Renal cortex interstitium (tissue), 15 donors: ENCODE measurements at places on chromosomes 4 and X. TPM values are rescaled to one million over a fixed set of nuclear protein-coding genes. Genes with fewer than 3 reads are reported as not detected.

DNA sequence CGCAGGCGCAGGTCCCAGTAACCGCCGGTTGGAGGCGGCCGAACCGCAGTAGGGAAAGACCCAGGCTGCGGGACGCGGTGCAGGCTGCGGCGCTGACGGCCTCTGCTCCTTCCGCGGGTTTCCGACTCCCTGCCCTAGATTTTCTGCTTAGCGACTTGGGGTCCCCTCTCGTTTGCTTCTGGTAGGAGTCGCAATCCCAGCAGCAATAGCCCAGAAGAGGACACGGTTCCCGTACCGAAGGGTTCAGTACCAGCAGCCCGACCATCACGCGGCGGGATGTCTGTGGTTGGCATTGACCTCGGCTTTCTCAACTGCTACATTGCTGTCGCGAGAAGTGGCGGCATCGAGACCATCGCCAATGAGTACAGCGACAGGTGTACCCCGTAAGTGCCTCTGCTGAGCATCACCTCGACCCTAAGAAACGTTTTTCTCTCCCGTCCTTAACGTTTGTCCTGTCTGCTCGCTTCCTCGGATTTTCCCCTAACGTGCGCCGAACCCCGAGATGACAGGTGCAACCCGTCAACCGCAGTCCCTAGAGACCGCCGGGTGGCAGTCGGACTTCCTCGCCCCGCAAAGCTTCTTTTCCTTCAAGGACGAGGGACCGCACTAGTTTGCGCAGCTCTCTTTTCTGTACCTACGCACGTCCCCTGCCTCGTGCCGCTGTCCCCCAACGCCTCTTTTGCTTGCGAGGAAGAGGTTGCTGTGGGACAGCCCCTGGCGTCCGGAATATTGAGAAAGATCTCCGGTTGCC, at the start of gene HSPA4L:
HSPA4L (plus strand) TSS at position 48 of the 751 bp plus-strand sequence; CDS start at position 277, 229 bp downstream.
- peak; percentile 29 for DNase-seq

- no peak for DNase-seq
These were observed 3.2 kb downstream of the ACOX3 start for GRCh38 chr4:8437281-8437680.

Gene PPA2
- 96.4 TPM for polyA plus RNA-seq

GRCh38 chr4:172978848-172979247, 189.8 kb upstream of the GALNT7 start:
- no peak for DNase-seq

- DNase-seq, result no peak
These were observed 8.0 kb upstream of the DHRSX start for GRCh38 chrX:2508648-2509335.

Gene ATOH1
- polyA plus RNA-seq, result not detected

DNA sequence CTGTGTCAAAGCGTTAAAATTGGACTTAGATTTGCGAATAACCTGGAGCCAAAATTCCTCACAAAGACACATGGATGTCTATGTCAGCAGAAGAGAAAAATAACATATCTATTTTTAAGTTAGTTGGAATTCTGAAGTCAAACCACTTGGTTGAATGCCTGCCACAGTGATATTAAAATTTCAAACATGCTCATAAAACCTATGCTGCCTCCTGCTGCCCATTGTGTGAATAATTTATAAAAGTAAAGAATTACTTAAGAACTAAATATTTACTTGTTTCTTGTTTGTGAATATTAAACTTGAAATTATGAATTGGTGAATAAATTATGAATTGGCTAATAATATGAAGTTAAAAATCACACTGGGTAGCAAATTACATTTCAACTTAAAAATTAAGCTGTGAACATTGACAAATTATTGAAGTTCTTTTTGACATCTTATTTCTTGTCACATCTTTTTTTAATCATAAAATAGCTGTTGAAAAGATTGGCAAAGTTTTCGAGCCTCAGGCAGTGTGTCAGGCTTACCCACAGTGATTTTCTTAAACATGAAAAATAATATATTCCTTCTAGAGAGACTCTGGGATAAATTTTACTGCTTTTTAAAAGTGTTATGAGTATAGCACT, 35.4 kb downstream of the FABP2 start:
- DNase-seq, result no peak

Gene TCEAL3
- 35.6 TPM for polyA plus RNA-seq

DNA sequence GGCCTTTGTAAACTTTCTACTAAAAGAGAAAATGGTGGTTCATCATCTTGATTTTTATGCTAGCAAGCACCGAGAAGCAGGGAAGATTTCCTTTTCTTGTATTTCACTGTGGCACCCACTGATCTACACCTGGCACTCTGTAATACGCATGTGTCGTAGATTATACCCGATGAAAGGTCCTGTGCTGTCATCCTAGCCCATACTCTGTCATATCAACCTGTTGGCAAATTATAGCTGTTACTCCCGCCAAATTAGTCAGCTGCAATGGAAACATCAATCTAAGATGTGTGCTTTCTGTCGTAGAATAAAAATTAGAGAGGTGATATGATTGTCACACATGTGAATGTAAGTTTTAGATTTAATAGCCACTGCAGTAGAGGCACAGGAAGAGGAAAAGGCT, 263.4 kb upstream of the PITX2 start:
- DNase-seq, result no peak

Gene USP51
- polyA plus RNA-seq, result 11.1 TPM
